Ovary (tissue), 10 donors: ENCODE measurements at places on chromosomes 4 and X.
A peak's percentile ranks its signal among the peaks of the same experiment; 100 is the strongest.

DNA sequence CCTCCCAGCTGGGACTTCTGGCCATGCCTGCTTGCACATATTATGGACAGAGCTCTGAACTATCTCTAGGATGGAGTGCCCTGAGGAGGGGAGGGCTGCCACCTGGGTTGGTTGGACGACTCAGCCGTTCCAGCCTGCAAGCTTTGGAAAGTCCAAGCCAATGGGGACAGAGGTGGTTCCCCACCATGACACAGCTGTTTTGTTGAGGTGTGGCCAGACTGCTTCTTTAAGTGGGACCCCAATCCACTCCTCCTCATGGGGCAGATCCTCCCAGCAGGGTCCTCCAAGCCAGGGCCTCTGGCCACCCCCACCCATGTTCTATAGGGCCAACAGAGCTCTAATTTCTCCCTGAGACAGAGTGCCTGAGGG, 22.7 kb downstream of the F8A3 start:
- H3K4me3 ChIP-seq, result no peak overlapping the region
- DNase-seq, result no peak
- H3K36me3 ChIP-seq, result no peaks in the 10 kb centered on the region
- no peaks in the 10 kb centered on the region for H3K27me3 ChIP-seq

DNA sequence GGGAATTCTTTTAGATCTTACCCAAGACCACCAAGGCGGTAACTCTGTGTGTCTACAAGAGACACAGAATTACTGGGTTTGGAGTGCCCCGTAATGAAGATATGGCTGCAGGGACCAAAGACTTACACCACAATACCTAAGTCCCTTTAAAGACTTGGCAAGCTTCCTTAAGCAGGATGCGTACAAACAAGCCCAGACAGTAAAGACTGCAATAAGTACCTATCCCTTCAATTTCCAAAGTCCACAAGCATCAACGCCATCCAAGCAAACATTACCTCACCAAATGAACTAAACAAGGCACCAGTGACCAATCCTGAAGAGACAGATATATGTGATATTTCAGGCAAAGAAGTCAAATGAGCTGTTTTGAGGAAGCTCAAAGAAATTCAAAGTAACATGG, 42.3 kb upstream of the RNF128 start:
- no peaks in the 10 kb centered on the region for H3K4me1 ChIP-seq
- no peak for DNase-seq
- no peaks in the 10 kb centered on the region for H3K27me3 ChIP-seq
- H3K36me3 ChIP-seq, result no peaks in the 10 kb centered on the region
- no peak overlapping the region for H3K27ac ChIP-seq
- H3K4me3 ChIP-seq, result no peak overlapping the region

DNA sequence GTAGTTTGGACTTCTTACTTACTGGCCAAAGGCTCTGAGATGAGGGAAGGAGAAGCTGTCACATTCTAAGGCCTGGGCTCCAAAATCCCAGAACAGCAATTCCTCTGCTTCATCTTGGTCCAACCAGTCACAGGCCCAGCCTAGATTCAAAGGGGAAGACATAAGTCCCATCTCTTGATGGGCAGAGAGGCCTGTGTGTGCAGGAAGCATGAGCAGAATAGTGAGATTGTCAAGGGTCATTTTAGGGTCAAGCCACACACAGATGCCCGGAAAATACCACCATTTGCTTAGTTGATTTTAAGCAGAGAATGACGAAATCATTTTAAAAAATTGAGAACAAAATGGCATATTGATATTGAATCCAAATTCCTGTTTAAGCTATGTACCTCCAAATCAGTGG, 580.9 kb upstream of the ZFP42 start:
- no peaks in the 10 kb centered on the region for H3K36me3 ChIP-seq
- H3K27me3 ChIP-seq, result no peaks in the 10 kb centered on the region
- H3K27ac ChIP-seq, result no peak overlapping the region

- no peaks in the 10 kb centered on the region for H3K36me3 ChIP-seq
- H3K4me3 ChIP-seq, result no peak overlapping the region
- H3K27ac ChIP-seq, result no peak overlapping the region
- DNase-seq, result no peak
- no peaks in the 10 kb centered on the region for H3K27me3 ChIP-seq
Observed at GRCh38 chr4:149912000-149912399, 96.4 kb upstream of the IQCM start.

- H3K27ac ChIP-seq, result no peak overlapping the region
- no peaks in the 10 kb centered on the region for H3K36me3 ChIP-seq
- no peaks in the 10 kb centered on the region for H3K27me3 ChIP-seq
- no peaks in the 10 kb centered on the region for H3K4me1 ChIP-seq
- no peak overlapping the region for H3K4me3 ChIP-seq
Observed at GRCh38 chr4:162201673-162202072, 37.9 kb upstream of the FSTL5 start.

GRCh38 chr4:40515037-40515397, 114.6 kb downstream of the RBM47 start:
- no peaks in the 10 kb centered on the region for H3K36me3 ChIP-seq
- DNase-seq, result no peak
- H3K27me3 ChIP-seq, result no peaks in the 10 kb centered on the region
- H3K4me1 ChIP-seq, result no peaks in the 10 kb centered on the region
- peak overlapping the region; percentile 13 for H3K4me3 ChIP-seq

DNA sequence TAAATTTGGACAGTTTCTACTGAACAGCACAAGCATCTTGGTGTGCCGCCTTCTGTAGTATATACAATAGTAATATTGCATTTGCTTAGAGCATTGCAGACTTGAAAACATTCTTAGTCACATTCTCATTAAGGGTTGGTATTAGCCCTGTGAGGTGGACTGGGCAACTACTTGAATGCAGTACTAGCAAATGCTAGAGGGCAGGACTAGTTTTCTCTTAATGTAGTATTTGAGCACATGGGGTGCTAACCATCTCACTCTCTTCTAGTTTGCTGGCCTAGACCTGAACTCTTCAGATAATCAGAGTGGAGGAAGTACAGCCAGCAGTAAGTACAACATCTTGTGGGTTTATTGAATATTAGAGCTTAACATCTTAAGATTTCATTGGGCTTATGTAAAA, 3.2 kb downstream of the DDX3X start:
- H3K36me3 ChIP-seq, result no peaks in the 10 kb centered on the region
- H3K27ac ChIP-seq, result no peak overlapping the region
- H3K4me3 ChIP-seq, result peak overlapping the region; percentile 84

GRCh38 chr4:2643555-2643954, 107.1 kb downstream of the FAM193A start:
- no peak overlapping the region for H3K27ac ChIP-seq
- DNase-seq, result no peak
- H3K27me3 ChIP-seq, result no peaks in the 10 kb centered on the region

- DNase-seq, result no peak
- H3K27ac ChIP-seq, result no peak overlapping the region
- H3K36me3 ChIP-seq, result no peaks in the 10 kb centered on the region
- H3K27me3 ChIP-seq, result no peaks in the 10 kb centered on the region
- H3K4me1 ChIP-seq, result no peaks in the 10 kb centered on the region
Observed at GRCh38 chr4:177546745-177547144, 104.5 kb upstream of the AGA start.

DNA sequence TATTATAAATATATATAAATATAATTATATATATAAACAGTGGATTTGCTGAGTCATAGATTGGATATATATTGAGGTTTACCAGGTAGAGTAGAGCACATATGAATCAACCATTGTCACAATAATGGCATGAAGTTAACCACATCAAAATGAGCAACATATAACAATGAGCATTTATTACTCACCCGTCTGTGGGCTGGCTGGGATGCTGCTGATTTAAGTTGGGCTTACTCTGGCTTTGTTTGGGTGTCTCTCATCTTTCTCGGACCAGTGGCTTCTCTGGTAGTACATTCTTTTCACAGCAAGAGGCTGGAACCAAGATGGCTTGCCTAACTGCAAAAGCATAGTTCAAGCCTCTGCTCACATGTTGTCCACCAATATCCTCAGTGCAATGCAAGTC, 111.7 kb upstream of the TAPT1 start:
- no peaks in the 10 kb centered on the region for H3K4me1 ChIP-seq
- H3K4me3 ChIP-seq, result no peak overlapping the region
- DNase-seq, result no peak
- H3K27ac ChIP-seq, result no peak overlapping the region
- H3K27me3 ChIP-seq, result no peaks in the 10 kb centered on the region

GRCh38 chr4:99654361-99654761, 3.3 kb downstream of the C4orf54 start:
- no peaks in the 10 kb centered on the region for H3K27me3 ChIP-seq
- no peak overlapping the region for H3K4me3 ChIP-seq
- H3K4me1 ChIP-seq, result peaks cover 14% of the 10 kb centered on the region
- H3K36me3 ChIP-seq, result no peaks in the 10 kb centered on the region
- no peak overlapping the region for H3K27ac ChIP-seq
- no peak for DNase-seq

- no peak for DNase-seq
- H3K27ac ChIP-seq, result no peak overlapping the region
- no peaks in the 10 kb centered on the region for H3K4me1 ChIP-seq
- H3K27me3 ChIP-seq, result no peaks in the 10 kb centered on the region
- no peaks in the 10 kb centered on the region for H3K36me3 ChIP-seq
- H3K4me3 ChIP-seq, result no peak overlapping the region
Observed at GRCh38 chr4:75018811-75019479, 86.0 kb downstream of the PARM1 start.

DNA sequence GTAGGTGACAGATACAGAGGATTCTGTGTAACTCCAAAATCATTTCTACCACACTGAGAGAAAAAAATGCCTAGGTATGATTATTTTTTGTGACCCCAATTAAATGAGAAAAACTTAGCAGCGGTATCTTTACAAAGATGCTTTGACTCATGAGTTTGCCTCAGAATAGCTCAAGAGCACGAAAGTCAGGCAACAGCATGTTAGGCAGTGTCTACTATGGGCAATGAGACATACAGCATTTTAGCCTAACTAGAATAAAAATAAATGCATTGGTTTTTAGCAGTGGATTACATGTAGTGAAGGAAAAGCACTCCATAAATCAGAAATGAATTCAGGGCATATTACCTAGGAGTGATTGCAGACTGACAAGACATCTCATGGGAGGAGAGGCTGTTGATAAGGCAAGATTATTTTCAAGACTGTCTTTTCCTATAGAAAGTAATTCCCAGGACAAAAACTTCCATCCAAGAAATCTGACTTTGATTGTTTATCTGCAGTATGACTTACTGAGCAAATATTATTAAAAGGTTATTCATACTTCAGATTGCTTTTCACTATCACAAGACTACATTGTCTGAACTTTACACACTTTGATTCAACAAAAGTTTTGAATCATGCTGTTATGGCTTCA, 3.6 kb downstream of the ANXA10 start:
- H3K36me3 ChIP-seq, result no peaks in the 10 kb centered on the region

- H3K4me3 ChIP-seq, result no peak overlapping the region
- no peak overlapping the region for H3K27ac ChIP-seq
- H3K4me1 ChIP-seq, result no peaks in the 10 kb centered on the region
- peak; percentile 42 for DNase-seq
- no peaks in the 10 kb centered on the region for H3K27me3 ChIP-seq
- no peaks in the 10 kb centered on the region for H3K36me3 ChIP-seq
Observed at GRCh38 chrX:70174754-70175153, 2.5 kb upstream of the DGAT2L6 start.

DNA sequence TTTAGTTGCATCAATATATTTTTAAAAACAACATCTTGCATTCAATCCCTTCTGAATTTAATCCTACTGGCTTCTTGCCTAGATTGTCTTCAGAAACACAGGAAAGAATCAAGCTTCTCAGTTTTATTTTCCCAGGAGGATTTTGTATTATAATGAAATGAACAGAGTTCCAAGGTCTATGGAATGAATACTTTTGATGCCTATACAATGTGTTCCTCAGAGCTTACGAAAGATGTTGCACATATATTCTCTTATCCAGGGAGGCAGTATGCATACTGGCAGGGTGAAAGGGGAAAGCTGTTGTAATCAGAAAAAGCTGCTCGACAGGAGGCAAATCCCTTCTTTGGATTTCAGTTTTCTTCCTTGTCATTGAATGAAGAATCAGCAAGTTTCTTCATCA, 8.8 kb downstream of the TMPRSS11D start:
- no peak for DNase-seq
- no peaks in the 10 kb centered on the region for H3K27me3 ChIP-seq
- H3K27ac ChIP-seq, result no peak overlapping the region
- H3K36me3 ChIP-seq, result no peaks in the 10 kb centered on the region
- H3K4me3 ChIP-seq, result no peak overlapping the region

- no peak overlapping the region for H3K27ac ChIP-seq
- H3K27me3 ChIP-seq, result no peaks in the 10 kb centered on the region
- no peaks in the 10 kb centered on the region for H3K36me3 ChIP-seq
- no peaks in the 10 kb centered on the region for H3K4me1 ChIP-seq
Observed at GRCh38 chrX:44651358-44651757, 108.7 kb upstream of the FUNDC1 start.

GRCh38 chr4:17058916-17059741, 160.7 kb upstream of the LDB2 start:
- H3K4me1 ChIP-seq, result peaks cover 4% of the 10 kb centered on the region
- H3K27me3 ChIP-seq, result no peaks in the 10 kb centered on the region
- DNase-seq, result peak; percentile 33
- no peak overlapping the region for H3K27ac ChIP-seq

- no peak overlapping the region for H3K4me3 ChIP-seq
- DNase-seq, result no peak
- H3K36me3 ChIP-seq, result no peaks in the 10 kb centered on the region
- H3K4me1 ChIP-seq, result no peaks in the 10 kb centered on the region
- H3K27me3 ChIP-seq, result no peaks in the 10 kb centered on the region
Observed at GRCh38 chr4:142567620-142568451, 278.3 kb downstream of the INPP4B start.

DNA sequence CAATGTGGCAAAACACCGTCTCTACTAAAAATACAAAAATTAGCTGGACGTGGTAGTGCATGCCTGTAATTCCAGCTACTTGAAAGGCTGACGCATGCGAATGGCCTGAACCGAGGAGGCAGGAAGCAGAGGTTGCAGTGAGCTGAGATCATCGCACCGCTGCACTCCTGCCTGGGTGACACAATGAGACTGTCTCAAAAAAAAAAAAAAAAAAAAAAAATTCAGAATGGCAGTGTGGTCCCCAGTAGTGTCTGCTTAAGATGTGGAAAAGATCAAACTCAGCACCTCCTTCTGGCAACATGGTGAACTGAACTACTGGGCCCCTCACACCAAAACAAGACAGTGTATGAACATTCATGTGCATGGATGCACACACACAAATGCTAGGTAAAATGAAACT, 32.2 kb downstream of the SMS start:
- no peaks in the 10 kb centered on the region for H3K27me3 ChIP-seq
- H3K36me3 ChIP-seq, result no peaks in the 10 kb centered on the region
- DNase-seq, result no peak

- no peak overlapping the region for H3K27ac ChIP-seq
- no peaks in the 10 kb centered on the region for H3K27me3 ChIP-seq
- peaks cover 3% of the 10 kb centered on the region for H3K4me1 ChIP-seq
Observed at GRCh38 chr4:30866346-30866745, 146.2 kb downstream of the PCDH7 start.

- no peaks in the 10 kb centered on the region for H3K27me3 ChIP-seq
- DNase-seq, result no peak
- H3K27ac ChIP-seq, result no peak overlapping the region
- H3K4me3 ChIP-seq, result no peak overlapping the region
- no peaks in the 10 kb centered on the region for H3K4me1 ChIP-seq
- no peaks in the 10 kb centered on the region for H3K36me3 ChIP-seq
Observed at GRCh38 chr4:81508411-81509185, 36.9 kb upstream of the RASGEF1B start.

- no peak overlapping the region for H3K27ac ChIP-seq
- DNase-seq, result no peak
- H3K4me3 ChIP-seq, result no peak overlapping the region
- H3K36me3 ChIP-seq, result no peaks in the 10 kb centered on the region
Observed at GRCh38 chr4:47500776-47501175, 15.7 kb downstream of the ATP10D start.

- H3K36me3 ChIP-seq, result no peaks in the 10 kb centered on the region
- H3K27me3 ChIP-seq, result no peaks in the 10 kb centered on the region
- H3K4me1 ChIP-seq, result no peaks in the 10 kb centered on the region
- no peak overlapping the region for H3K4me3 ChIP-seq
Observed at GRCh38 chr4:8699063-8699385, 106.5 kb downstream of the CPZ start.
